Transverse colon (tissue), 4 donors: ENCODE measurements at places on chromosomes 12 and 14.
A peak's percentile ranks its signal among the peaks of the same experiment; 100 is the strongest.

DNA sequence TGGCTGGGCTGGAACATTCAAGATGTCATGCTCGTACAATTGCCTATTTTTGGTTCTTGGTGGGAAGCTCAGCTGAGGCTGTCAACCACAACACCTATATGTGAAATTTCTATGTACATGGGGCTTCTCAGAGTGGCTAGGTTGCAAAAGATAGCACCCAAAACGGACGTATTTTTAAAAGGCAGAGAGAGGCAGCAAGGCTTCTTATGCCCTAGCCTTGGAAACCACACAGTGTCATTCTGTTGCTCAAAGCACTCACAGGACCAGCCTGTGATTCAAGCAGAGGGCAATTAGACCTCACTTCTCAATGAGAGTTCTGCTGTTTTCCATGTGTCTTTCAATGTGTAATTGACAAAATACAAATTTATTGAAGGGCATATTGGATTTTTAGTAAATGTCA, 134.0 kb downstream of the GXYLT1 start:
- DNase-seq: no peak

DNA sequence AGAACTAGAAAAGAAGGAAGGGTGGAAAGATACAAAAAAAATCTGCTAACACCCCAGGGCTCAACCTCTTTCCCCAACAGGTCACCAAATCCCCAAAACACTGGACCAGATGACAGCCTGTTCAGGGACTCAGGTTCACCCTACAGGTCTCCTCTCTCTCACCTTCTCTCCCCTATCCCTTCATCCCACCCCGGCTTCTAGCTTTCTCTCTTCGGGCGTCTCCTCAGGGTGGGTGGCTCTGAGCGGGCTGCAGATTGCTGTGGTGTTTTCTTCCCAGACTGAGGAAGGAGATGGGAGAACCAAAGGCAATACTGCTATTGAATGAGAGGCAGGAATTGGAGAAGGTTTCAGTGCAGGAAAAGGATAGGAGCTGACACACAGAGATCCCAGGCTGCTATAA, 39.3 kb downstream of the ANO2 start:
- no peak for DNase-seq

DNA sequence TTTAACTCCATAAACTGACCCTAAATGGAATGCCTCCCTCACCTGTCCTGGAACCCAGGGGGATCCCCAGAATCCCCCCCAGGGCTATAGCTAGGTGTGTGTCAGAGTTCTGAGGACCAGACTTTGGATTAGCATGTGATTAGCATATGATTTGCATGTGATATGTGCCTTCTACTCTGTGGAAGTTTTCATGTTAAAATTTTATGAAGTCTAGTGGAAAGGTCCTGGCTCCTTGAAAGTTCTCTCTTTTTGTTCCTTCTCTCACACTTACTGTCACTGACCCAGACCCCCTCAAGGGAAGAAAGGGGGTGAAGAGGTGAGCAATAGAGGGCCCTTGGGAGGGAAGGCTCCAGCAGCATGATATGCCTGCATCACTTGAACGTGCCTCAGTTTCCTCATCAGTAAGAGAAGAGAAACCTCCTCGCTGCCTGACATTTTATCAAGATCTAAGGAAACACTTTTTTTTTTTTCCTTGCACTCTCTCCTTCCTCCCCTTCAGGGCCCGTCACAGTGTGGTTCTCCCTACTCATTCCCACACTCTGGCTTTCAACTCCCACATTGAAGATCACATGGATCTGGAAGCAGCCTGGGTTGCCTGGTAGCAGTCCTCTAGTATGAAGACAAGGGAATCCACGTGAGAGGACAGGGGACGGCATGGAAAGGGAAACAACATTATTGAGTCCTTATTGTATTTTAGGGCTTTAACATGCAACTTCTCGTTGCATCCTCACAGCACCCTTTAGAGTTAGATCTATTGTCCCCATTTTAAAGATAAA, 3.3 kb upstream of the C1QL4 start:
- DNase-seq: no peak

- DNase-seq: peak; percentile 11
Observed at GRCh38 chr14:60561845-60562746, 53.1 kb downstream of the SIX6 start.

GRCh38 chr12:27217590-27217989, 26.5 kb upstream of the STK38L start:
- DNase-seq: no peak

GRCh38 chr12:66196806-66197205, 7.8 kb downstream of the IRAK3 start:
- no peak for DNase-seq

GRCh38 chr12:10196210-10196609, 16.5 kb upstream of the GABARAPL1 start:
- DNase-seq: no peak

DNA sequence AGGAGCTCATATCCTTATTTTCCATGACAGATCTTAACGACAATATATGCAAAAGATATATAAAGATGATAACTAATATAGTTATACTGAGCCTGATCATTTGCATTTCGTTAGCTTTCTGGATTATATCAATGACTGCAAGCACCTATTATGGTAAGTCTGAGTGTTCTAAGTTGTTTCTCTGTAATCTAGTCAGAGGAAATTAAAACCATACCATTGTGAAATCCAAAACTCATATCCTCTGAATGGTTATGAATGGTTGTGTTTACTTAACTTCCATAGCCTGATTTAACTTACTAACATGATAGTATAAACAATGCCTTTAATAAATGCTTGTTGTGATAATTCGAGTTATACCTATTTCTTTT, 760 bp downstream of the TMEM19 start:
- no peak for DNase-seq

DNA sequence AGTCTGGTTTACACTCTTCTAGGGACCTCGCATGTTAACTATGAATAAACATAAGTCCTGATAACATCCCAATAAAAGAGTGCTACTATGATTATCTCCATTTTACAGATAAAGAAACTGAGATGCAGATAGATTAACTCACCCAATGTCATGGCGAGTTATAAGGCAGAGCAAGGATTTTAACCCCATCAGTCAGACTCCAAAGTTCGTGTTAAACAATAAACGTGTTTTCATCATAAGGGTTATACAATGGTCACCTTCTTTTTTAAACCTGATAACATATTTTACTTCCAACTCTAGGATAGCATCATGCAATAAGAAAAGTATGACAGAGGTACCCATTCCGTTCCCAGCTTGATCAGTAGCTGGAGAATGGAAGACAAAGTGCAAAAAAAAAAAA, 1.2 kb downstream of the AREL1 start:
- DNase-seq: no peak

- DNase-seq: no peak
Observed at GRCh38 chr14:85357120-85357519, 172.8 kb upstream of the FLRT2 start.

DNA sequence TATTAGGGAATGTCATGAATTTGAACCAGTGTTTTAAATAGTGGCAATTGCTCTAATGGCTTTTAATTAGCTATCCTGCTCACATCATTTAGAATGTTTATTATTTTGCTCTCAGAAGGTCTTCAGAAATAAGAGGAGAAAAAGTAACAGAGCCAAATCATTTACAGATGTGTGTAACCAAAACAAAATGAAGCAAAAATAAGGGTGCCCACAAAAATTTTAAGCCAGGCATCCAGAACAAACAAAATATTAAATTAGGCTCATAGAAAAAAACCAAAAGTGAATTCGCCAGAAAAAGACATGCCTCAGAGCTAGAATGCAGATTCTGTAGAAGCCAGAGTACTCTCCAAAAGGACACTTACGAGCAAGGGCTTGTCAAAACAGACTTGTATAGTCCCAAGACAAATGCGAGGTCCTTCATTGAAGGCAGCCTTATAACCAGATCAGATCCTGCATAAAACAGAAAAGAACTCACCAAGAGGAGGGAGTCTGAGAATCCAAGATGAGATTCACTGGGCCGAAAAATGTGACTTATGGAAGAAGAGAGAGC, 20.2 kb upstream of the SERPINA1 start:
- DNase-seq: no peak

DNA sequence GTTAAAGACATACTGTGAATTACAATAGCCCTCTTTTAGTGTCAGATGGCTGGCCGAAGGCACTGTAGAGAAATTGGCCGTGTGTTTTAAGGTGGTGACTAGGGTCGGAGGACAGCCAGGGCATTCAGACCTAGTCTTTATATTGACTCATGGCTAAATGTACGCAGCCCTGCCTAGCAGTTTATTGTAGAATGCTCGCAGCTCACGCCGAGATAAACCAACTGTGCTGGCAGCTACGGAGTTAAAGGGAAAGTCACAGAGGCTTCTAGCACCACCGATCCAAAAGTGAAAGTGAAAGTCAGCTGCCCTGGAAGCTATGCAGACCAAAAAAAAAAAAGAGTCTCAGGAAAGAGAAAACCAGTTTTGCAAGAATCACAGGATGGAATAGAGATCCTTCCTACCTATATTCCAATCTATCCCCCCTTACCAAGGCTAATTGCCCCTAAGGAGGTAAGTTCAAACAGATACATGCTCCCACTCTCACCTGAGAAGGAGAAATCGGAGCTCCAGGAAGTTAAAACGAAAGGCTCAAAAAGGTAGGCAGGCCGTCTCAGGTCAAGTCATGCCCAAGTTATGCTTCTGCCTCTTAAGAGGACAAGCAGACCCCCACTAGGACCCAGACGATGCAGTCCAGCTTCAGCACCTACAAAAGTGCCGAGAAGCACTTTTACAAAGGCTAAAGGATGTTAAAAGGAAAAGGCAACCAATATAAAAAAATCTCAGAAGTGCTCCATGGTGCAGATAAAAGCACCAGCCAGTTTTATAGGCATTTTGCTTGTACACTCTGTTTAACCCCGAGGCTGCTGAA, 24.8 kb downstream of the KLRK1 start:
- peak; percentile 71 for DNase-seq

GRCh38 chr12:47378907-47379306, 299.1 kb upstream of the AMIGO2 start:
- no peak for DNase-seq

GRCh38 chr14:80387563-80387981, 176.3 kb upstream of the DIO2 start:
- DNase-seq: no peak

GRCh38 chr12:62730649-62731048, 204.3 kb downstream of the PPM1H start:
- DNase-seq: no peak

GRCh38 chr12:11687528-11687927, 38.1 kb downstream of the ETV6 start:
- DNase-seq: no peak

DNA sequence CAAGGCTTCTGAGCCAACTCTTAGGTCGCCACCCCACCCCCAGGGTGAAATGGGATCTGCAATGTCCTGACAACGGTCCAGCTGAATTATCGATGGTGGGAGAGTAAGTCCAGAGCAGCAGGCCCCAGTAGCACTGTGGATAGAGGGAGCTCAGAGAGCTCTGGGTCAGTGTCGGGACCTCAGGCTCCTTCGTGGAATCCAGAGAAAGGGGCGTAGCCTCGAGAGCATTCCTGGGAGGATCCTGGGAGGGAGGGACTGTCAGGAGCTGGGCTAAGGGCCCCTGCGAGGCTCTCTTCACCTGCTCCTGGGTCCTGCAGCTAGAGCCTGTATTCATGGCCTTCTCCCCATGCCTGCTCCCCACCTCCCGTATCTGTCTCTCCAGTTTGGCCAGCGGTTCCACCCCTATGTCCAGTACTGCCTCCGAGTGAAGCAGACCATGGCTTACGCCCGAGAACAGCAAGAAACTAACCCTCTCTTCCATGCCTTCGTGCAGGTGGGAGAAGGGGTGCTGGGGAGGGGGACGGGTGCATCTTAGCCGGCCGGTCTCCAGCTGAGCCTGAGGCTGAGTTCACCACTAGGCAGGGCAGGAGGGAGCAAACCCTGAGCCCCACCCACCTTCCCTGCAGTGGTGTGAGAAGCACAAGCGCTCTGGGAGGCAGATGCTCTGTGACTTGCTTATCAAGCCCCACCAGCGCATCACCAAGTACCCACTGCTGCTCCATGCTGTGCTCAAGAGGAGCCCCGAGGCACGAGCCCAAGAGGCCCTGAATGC, 6.6 kb downstream of the PLEKHG6 start:
- no peak for DNase-seq

GRCh38 chr12:84166812-84167211, 745.8 kb downstream of the SLC6A15 start:
- DNase-seq: no peak

- no peak for DNase-seq
Observed at GRCh38 chr12:79322905-79323304, 367.9 kb downstream of the PAWR start.

DNA sequence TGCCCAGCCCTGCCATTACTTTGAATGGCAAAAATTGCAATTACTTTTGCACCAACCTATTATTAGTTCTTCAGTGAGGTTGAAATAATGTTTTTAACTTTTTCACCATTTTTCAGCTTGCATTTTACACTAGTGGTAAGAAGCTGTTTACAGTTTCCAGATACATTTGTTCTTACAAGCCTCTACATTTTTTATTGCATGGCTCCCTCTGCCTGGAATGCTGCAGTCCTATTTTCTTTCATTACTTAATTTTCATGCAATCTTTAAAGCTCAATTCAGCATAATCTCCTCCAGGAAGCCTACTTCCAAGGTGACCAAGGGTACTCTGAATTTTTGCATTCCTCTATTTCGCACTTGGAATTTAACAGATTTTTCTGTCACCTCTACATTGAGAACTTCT, 33.4 kb downstream of the CCER1 start:
- DNase-seq: no peak

DNA sequence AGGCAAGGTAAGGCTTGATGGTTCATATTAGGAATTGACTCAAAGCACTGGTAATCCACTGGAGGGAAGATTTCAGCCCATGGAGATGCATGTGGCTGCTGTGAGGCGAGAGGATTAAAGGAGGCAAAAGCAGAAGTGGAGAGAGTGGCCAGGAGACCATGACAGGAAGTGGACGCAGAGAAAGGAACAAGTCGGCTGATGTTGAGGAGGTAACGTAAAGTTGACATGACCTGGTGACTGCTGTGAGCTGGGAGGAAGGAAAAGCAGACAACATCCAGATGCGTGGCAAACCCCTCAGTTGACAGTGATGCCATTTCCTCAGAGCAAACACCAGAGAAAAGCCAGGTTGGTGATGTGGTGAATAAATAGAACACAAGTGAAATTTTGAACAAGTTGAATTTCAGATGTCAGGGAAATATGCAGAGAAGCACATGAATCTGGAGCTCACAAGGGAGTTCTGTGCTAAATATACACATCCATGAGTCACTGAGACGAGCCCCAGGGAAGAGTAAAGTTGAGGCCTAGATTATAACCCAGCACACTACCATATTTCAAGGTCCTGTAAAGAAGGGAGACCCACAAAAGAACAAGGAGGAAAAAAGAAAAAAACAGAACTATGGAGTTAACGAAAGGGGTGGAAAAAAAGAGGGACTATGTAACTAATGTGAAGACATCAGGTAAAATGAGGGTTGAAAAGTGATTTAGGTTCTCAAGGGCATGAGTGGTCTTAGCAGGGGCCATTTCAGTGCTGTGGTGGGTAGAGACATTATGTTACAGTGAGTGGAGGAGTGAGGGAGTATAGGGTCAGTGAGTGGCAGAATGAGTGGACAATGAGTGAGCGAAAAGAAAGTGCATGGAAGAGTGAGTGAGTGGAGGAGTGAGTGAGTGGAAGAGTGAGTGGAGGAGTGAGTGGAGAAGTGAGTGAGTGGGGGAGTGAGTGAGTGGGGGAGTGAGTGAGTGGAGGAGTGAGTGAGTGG, 61.6 kb upstream of the GZMB start:
- no peak for DNase-seq

GRCh38 chr12:12019881-12020280, 50.9 kb upstream of the BCL2L14 start:
- no peak for DNase-seq
